ENCODE measurements at places on chromosomes 16 and 17.

- DNase-seq = no peak
These were observed 4.6 kb downstream of the VEZF1 start for GRCh38 chr17:57983446-57983845.

DNA sequence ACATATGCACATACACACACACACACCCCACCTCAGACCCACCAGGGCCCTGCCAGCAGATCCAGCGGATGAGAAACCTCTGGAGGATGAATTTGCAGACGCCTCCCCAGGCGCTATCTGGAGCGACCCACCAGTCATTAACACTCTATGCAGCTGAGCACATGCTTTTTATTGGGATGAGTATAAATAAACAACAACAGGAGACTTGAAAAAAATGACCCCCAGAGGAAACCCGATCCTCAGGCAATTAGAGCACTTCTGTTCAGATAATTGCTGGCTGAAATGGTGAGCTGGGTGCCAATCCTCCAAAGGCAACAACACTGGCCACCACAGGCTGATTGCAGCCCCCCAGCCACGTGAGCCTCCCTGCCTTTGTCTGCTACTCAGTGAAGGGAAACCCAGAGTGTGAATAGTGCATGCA lies 32.9 kb downstream of the DYNLRB2 start:
- no peak for DNase-seq

DNA sequence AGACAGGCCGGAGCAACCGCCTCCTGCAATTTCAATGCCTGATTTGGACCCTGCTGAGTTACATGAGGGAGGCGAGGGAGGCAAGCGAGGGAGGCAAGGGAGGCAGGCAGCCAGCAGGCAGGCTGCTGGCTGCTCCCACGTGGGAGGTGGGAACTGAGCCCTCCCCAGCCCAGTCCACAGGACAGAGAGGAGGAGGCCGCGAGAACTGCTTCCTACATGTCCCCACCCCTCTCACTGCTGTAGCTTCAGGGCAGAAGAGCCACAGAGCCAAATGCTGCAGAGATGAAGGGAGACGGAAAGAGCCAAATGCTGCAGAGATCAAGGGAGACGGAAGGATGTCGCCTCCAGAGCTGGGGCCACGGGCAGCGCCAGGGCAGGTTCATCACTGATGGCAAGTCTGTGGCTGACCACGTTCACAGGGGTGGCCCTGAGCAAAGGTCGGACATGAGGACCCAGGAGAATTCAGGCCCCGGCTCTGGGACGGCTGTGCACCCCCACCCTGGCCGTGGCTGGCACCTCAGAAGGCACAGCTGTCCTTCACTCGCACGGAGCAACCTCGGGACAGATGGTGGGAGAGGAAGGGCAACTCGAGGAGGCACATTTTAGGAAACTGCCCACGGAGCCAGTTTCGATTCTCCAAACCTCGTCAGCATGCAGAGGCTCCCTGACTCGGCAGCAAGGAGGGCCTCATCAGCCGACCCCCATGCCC lies 21.5 kb downstream of the RPH3AL start:
- DNase-seq = no peak

DNA sequence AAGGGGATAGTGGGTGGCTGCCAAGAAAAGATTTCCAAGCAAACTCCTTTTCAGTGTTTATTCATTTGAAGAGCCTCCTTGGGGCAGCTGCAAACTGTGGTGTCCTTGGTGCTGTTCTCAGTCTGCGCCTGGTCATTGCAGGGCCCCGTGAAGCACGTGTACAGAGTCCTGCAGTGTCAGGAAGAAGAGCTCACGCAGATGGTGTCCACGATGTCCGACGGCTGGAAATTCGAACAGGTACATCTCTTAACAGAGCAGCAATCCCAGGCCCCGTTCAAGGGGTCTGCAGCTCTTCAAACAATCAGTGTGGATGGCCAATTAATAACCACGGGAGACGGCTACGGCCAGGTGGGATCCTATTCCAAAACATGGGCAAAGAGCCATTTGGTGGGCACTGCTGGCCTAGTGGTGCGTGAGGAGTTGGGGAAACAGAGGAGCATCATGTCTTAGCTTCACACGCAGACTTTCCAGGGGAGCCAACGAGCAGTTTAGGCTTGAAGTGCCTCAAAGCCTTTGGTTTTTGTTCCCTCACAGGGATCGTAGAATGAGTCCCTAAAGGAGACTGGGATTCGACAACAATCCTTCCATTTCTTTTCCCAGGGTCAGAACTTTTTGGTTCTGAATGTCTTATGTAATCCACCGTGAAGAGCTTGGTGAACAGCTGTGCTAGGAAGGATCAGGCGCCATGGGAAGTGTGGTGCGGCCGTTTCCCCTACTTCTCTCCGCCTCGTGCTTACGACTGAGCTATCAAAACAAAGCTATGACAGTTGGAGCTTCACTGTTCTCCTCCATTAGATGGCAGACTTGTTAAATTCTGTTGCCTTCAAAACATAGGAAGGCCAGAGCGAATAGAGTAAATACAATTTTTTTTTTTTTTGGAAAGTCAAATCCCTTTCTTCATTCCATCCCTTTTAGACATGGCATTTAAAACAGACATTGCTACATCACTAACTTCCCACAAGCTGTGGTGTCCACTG lies 12.6 kb downstream of the KCTD2 start:
- DNase-seq = no peak

DNA sequence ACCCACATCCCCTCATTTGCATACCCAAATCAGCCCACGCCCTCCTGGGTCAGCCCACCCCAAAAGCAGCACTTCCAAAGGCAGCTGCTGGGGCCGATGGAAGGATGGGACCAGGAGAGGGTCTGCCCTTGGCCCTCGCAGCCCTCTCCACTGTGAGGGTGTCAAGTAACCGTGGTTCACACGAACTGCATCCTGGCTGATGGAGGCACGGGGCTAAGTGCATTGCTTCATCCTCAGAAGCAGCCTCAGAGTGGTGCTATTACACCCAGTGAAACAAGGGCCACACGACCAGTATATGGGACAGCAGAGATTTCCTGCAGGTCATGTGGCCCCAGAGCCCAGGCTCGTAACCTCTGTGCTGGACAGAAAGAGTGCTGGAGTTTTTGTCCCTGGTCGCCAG lies 13.2 kb upstream of the ATP2A3 start:
- DNase-seq = no peak

DNA sequence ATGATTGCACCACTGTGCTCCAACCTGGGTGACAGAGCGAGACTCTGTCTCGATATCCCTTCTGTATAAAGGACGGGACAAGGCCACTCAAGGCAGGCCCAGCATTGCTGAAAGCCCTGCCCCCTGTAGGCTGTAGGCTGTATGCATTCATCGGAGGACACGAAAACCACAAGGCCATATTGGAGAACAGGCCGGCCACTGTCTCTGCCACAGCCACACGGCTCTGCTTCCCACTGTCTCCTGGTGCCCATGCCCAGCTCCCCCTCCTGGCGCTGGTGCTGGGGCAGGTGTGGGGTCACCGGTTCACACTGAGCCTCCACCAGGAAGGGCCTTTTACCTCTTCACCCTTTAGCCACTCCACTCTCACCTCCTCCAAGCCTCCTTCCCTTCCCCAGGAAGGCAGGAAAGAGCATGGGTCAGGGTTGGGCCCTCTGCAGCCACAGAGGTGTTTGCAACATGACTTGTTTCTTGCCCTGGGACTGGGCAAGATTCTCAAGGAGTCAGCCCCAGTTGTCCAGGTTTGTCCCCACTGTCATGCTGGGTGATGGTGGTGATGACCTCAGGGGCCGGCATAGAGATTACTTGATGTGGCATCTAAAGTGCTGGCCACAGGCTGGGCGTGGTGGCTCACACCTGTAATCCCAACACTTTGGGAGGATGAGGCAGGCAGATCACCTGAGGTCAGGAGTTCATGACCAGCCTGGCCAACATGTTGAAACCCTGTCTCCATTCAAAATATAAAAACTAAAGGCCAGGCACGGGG lies 5.3 kb upstream of the NTN3 start:
- no peak for DNase-seq

DNA sequence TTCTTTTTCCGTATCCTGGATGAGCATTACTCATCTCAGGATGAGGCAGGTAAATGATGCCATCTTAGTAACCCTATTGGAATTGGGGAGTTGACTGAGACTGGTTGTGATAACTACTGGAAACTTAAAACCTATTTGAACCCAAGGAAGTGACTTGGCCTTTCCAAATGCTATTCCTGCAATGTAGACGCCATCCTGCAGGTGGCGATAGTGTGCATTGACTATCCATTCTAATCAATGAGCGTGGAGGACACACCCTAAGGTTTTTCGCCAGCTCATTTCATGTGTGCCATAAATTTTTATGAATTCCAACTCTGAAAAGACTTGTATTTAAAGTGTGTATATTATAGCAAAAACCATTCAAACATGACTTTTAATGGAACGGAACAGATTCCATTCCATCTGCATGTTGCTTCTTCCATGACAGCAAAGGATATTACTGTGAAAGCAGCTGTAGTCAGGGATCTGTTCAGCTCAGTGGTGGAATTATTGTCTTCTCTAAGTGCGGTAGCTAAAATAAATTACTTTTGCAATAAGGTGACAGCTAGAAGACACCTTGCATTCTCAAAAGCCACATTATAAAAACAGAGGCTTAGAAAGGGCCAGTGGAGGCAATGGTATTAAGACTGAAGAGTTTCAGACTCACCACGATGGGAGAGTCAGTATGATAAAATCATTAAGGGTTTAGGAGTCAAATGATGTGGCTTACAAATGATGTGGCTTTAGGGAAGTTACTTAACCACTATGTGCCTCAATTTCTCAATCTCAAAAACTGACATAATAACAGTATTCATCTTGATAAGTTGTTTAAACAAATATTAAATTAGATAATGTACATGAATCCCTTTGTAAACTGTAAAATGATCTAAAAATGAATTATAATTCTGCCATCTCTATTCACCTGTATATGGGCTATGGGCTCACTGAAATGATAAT lies 55.5 kb downstream of the SYT17 start:
- no peak for DNase-seq

DNA sequence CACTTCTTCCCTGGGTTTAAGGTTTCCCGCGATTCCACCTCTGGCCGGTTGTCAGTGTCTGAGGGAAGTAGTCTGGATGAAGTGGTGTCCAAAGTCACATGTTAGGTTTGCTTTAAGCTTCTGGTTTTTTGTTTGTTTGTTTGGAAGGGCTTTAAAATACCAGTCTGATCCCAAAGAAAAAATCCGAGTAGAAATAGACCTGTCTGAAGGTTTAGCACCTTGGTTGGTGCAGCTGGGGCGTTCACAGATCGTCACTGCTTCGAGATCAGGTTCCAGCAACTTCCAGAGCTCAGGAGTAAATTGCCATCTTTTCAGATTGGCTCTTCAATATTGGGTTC lies 567 bp downstream of the TMEM97 start:
- no peak for DNase-seq

DNA sequence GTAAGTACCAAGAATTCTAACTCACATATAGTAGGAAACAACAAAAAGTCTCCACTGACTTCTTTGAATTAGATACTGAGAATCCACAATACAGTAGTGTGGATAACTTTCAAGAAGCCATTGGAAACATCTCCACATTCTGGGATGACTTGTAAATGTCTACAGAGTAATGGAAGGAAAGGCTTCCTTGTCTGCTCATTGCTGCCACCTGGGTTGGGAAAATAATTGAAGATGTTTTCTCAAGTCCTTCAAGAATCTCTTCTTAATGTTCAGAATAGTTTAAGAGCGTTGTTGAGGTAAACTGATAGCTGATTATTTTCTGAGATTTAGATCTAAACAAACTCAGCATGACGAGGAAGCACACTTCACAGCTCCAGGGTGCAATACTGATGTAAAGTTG lies 14.0 kb downstream of the CPSF4L start:
- no peak for DNase-seq

DNA sequence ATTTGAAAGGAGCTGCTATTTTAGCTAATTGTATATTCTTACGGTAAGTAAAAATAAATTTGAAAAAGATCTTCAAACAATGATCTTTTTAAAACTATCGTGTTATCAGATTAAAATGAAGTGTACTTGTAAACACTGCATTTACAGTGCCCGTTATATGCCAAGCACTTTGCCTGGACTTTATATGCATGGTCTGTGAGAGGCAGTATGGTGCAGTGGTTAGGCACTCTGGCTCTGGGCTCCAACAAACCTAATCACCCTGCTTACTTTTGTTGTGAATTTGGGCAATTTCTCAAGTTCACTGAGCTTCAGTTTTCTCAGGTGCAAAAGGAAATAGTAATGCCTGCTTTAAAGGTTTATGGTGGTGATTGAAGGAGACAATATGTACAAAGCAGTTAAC lies 1.4 kb downstream of the PMP22 start:
- DNase-seq = no peak

- no peak for DNase-seq
These were observed 581.5 kb upstream of the RBFOX1 start for GRCh38 chr16:6751191-6751590.

- DNase-seq = no peak
These were observed 41.4 kb upstream of the MMP2 start for GRCh38 chr16:55437625-55438024.

DNA sequence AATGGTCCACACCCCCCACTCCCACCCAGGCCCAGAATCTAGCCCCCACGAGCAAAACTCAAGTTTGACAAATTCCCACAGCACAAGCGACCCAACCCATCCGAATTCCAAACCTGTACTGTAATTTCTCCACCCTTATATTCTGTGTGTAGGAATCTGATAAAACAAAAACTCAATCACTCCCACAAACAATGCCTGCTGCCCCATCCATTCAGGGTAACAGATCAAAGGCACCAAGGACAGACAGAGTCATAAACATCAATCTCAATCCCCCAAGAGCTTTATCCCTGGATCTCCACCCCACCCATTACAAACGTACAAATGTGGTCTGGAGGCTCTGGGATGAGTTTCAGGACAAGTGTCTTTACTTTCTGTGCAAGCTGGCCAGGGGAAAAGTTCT lies 157.8 kb downstream of the AXIN2 start:
- DNase-seq = no peak

All from esophagus muscularis mucosa (tissue), 4 donors.